ENCODE measurements at places on chromosomes 16 and 17.

- no peak for DNase-seq
These were observed 36.5 kb upstream of the DHRS7B start for GRCh38 chr17:21089933-21090901.

DNA sequence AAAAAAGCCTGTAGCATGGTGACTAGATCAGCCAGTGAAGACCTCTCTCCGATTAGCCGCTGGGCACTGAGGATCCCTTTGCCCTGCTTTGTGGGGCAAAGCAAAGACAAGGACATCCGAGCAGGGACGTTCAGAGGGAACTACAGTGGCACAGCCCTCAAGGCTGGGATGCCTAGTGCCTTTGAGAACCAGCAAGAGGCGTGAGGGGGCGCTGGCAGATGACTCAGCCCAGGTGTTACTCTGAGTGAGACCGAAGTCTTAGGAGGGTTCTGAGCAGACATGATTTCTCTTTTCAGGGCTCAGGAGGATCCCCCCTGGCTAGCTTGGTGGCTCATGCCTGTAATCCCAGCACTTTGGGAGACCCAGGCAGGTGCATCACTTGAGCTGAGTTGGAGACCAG lies 178.6 kb downstream of the CPPED1 start:
- DNase-seq: no peak

GRCh38 chr17:46889992-46890564 lies 32.9 kb upstream of the GOSR2 start:
- no peak for DNase-seq

DNA sequence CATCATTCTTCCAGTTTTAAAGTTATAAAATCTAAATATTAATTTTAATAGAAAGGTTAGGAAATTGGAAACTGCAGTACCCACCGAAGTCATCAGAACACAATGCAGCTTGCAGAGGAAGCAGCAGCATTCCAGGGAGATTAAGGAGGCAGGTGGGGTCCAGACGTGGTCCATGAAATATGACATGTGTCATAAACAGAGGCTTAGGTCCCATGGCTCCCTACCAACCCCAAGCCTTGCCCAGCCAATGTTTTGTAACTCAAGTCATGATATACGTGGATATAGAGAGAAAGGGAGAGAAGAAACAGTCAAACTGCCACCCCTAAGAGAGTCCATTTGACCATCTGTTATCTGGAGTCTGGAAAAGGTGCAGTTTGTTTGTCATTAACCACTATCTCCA lies 670.0 kb downstream of the TOX3 start:
- no peak for DNase-seq

All from activated effector memory CD4-positive, alpha-beta T cell treated with anti-CD3 and anti-CD28 coated beads, Interleukin-2, amount 50 U/mL, for 16 hours (primary cell).